Aorta (tissue), 5 donors: ENCODE measurements at places on chromosomes 3 and 15. TPM values are rescaled to one million over a fixed set of nuclear protein-coding genes. Genes with fewer than 3 reads are reported as not detected.

DNA sequence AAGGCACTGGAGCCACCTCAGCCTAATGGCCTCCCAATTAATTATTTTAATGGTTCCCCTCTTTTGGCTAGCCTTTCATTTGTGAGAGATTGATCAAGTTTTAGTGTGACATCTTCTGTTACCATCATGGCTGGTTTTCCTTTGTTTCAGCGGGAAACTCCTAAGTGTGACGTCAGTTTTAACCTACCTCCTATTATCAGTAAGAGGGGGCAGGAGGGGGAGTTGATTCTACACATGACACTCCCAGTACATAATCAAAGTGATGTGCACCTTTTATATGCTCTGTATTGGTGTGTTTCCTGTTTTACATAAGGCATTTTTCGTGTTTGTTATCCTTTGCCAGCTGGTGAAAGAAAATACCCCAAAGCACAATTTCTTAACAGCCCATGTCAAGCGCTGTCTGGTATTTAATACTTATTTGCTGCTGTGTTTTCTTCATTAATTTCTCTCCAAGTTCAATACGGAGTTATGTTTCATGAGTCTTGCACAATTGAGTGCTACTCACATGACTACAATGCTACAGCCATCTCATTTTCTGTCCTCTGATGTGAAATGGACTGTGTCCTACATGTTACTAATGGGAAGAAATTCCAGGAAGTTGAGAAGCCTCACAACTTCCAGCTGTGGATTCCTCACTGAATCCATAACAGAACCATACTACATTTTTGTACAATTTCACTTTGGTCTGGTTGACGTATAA, 52.2 kb upstream of the POLR2M start:
- DNase-seq, result no peak

DNA sequence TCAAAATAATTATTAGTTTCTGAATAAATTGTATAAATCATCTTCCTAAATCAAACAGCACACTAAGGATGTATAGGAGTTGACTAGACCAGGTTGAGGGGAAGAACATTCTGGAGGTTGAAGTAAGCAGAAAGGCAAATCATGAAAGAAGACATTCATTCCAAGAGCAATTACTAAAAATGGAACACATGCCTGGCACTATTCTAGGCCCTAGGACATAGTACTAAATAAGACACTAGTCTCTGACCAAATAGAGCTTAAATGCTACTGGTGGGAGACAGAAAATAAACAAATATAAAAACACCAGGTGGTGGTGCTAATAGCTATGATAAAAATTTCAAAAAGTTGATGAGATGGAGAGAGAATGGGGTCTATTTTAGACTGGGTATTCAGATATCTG, 190.1 kb downstream of the TBC1D5 start:
- DNase-seq, result no peak

Gene CAMK2N2
- polyA plus RNA-seq, result not detected

DNA sequence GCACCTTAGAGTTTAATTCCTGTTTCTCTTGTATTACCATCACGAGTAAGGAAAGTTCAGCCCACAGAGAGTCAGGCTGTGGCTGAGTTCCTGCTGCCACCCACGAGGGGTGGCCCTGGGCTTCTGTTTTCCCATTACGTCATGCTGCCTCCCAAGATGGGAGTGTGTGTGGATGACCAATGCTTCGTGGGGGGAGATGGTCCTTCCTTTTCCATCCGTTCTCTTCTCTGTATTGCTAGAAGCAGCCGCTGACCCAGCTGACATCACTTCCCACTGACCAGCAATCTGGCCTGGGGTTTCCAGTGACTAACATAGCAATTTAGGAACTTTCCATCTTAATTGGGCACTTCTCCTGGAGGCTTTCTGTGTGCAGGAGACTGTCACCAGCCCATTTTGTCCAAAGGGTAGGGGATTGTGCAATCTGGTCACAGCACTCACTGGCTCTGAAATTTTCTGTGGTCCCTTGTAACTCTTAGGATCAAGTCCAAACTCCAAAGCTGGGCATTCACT, 9.3 kb downstream of the IRAK2 start:
- peak; percentile 95 for DNase-seq

DNA sequence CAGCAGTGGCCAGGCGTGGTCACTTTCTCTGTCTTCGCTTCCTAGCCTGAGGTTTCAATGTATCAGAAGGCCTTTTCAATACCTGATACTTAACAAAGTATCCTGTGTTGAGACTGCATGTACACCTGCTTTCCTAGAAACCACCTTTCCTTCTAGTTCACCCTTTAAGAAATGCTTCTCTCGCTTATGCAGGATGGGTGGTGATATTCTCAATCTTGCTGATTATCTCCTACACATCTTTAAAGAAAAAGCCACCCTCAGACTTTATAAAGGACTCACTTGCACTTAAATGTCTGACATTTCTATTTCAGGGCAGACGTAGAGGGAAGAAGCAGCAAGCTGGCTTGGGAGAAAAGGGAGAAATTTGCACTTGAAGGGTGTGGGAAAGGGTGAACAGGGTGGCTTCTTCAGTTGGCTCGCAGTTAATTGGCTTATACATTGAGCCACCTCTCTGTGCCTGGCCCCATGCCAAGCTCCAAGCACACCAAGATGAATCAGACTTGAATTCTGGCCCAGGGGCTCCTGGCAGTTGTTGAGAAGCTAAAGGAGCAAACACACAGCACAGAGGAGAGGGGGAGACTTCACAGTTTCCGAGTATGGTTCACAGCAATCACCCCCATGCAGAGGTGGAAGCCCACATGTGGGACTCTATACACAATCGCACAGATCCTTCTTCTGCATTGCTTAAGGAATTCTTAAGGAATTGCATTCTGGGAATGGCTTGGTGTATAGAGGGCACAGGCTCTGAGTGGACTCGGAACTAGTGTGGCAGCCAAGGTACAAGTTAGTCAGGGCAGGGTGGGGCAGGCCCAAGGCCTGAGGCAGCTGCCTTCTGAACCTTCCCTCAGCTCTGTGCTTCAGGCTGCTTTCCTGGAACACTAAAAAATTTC, 1.3 kb downstream of the ARL6IP5 start:
- peak; percentile 94 for DNase-seq

Gene GOLGA8J
- polyA plus RNA-seq, result not detected

Gene KNG1
- not detected for polyA plus RNA-seq

DNA sequence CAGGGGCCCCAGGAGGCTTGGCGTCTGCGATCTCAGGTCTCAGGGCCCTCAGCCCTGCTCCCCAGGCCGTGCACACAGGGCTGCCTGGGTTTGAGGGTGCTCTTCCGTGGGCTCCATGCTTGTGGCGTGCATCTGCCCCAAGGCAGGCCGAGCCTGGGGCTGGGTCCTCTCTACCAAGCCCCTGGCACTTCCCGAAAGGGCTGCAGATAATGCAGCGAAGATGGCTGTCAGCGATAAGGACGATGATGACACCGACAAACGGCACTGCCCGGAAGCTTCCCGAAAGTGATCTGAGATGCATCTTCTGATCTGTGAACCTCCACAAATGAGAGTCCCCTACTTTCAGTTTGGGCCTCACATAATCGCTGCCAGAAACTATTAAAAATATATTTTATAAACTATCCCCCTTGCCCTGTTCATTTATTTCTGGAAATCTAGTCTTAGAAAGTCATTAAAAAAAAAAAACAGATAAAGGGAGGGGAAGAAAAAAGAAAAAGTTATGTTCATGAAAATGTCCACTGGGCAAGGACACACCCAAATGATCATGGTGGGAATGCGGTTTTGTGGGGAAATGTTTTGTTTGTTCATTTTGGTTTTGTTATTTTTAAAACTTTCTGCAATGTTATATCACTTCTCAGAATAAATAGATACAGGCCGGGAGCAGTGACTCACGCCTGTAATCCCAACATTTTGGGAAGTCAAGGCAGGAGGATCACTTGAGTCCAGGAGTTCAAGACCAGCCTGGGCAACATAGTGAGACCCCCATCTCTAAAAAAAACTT, 51.5 kb downstream of the RPN1 start:
- DNase-seq, result no peak

Gene CDCP1
- polyA plus RNA-seq, result 0.33 TPM

- peak; percentile 42 for DNase-seq
These were observed 8.4 kb downstream of the PARP14 start for GRCh38 chr3:122688996-122689395.

Gene DZIP1L
- 17.8 TPM for polyA plus RNA-seq

- no peak for DNase-seq
These were observed 5.5 kb downstream of the AMOTL2 start for GRCh38 chr3:134368751-134369105.

DNA sequence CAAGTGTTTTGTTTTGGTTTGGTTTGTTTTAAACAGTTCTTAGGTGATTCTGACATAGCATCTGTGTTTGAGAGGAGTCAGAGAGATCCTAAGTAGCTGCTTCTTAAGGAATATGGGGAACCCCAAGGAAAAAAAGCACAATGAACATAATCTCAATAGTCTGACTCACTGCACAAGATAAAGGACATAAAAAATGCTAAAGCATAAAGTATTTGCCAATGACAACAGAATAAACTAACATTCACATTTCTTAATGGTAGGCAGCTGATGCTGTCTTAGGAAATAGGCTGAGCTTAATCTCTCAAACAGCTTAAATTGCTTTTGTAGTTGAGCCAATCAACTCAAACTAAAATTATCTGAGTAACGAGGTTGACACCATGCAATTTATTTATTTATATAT, 2.9 kb downstream of the NCEH1 start:
- DNase-seq, result no peak

DNA sequence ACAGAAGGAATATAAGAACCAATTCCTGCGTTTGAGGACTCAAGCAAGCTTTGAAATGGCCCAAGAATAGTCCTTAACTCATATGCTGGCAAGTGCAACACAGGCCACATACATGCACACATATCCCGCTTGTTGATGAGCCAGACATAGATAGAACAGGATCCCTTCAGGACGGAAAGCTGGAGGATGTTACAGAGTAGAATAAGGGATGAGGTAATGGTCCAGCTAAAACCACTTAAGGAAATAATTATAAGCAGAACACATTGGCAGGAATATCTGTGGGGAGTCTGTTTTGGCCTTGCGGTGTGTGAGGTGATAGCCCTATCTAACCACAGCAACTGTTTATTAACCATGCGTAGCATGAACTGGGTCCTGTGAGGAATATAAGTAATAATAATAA, 25.0 kb downstream of the SCG3 start:
- DNase-seq, result no peak

- no peak for DNase-seq
These were observed 186.1 kb downstream of the TJP1 start for GRCh38 chr15:29636140-29636539.

DNA sequence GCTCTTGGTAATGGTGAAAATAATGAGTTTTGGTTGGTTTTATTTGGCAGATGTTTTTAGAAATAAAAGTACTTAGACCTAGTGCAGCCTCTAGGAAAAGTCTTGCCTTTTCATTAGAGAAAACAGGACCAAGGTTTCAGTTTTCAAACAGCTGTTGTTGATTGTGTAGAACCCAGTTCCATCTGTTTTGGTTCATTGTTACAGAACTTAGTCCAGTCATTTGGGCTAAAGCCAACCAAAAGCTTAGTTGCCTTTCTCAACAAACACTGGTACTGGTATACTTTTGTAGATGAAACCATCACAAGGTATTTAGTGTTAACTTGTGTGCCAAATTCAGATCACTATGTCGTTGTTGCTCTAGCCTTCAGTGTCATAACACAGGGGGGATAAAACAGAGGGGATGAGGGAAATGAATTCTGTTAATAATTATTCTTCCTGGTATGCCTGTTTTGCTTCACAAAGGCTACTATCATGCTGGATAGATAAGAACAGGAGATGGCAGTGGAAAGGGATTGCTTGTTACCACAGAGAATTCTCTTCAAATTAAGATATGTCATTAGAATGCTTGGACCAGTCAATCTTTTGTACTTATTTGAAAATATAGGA, 12.6 kb upstream of the APH1B start:
- DNase-seq, result no peak

DNA sequence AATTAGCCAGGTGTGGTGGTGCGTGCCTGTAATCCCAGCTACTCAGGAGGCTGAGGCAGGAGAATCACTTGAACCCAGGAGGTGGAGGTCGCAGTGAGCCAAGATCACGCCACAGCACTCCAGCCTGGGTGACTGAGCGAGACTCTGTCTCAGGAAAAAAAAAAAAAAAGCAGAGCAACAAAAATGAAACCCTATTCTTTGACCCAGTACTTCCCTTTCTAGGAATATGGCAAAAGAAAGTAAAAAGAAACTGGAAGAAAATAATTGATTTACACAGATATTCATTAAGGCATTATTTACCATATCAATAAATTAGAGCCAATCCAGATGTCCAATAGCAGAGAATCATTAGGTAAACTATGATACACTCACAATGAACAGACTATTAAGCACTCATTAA, 67.0 kb downstream of the GSK3B start:
- DNase-seq, result no peak

Gene KLHL6
- polyA plus RNA-seq, result 1.3 TPM

DNA sequence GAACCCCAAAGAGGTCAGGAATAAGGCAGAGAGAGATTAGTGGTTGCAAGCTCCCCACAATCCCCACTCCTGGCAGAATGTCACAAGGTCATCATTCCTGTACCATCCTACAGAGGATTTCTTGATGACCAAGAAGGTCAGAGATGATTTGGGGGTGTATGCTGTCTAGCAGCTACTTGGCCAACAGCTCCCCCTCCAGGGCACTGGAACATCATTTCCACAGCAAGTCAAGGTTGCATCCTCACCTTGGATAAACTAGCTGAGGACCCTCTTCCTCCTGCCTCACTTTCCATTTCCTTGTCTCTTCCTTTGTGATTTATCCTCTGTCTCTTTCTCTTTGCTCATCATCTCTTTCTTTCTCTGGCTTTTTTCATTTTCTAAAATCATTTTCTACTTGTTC, 106.3 kb downstream of the PROS1 start:
- DNase-seq, result no peak

Gene RETNLB
- not detected for polyA plus RNA-seq

DNA sequence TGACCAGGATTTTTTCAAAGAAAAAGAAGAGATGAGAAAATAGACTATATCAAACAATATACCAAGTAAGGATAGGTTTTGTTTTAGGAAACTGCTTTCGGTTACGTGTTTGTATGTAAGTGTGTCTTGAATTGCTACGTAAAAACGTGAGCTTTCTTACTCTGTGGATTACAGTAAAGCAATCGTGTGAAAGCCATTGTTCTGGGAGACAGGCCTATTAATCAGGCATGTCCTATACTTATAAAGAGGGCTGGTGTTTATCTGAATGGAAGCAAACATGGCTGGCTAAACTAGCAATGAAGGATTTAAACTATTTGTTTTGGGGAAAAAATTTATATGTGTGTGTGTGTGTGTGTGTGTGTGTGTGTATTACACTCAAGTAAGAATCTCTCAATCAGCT, 2.6 kb downstream of the EHHADH start:
- DNase-seq, result no peak

- no peak for DNase-seq
These were observed 219.9 kb downstream of the OPA1 start for GRCh38 chr3:193812791-193813500.

DNA sequence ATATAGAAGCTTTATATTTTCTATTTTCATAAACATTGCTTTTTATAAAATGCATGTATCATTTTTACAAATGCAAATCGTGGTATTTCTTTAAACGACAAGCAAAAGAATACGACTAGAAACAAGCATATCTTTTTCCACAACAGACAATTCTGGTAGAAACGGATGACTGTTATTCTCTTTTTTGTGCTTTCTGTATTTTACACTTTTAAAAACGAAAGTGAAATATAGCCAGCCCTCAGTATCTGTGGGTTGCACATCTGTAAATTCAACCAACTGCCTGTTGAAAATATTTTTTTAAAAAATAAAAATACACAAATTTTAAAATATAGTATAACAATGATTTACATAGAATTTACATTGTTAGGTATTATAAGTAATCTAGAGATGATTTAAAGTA, 61.3 kb downstream of the PRTG start:
- DNase-seq, result no peak
